ENCODE measurements at places on chromosomes 12 and 14. TPM values are rescaled to one million over a fixed set of nuclear protein-coding genes. Genes with fewer than 3 reads are reported as not detected.

- DNase-seq: no peak
Observed at GRCh38 chr14:104364830-104365229, 214.7 kb upstream of the C14orf180 start.

The TAS2R43 gene
- not detected for polyA plus RNA-seq

DNA sequence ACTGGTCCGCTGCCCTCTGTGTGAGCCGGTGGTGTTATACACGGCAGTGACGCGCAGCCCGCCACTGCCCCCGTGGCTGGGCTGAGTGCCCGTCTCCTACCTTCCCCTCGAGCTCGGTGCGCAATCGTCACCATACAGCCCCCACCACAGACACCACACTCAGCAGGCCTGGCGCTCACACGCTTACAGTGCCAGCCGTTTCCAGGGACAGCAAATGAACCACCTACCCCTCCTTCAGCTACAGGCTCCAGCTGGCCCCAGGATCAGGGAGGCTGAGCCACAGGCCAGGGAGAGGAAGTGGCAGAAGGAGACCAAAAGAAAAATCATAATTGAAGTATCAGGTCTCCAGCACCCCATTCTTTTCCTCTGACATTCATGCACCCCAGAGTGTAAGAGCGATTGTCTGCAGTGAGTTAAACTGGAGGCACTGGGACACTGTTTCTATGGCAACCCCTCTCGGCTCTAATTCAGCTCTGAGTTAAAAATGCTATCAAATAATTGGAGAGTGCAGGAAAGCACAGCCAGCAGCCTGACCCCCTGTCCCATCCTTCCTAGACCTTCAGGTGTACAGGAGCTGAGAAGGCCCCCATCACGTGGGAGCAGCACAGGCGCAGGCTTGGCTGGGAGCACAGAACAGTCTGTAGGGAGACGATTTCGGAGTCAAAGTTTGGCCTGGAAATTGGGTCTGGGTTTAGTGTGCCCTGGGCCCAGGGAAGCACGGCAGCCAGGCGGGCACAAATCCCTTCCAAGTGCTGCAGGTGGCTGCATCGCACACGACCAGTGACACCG lies 18.0 kb downstream of the LRTM2 start:
- no peak for DNase-seq

The SNW1 gene
- 24.2 TPM for polyA plus RNA-seq

- DNase-seq: no peak
Observed at GRCh38 chr12:18935371-18935965, 194.1 kb upstream of the PLEKHA5 start.

- no peak for DNase-seq
Observed at GRCh38 chr12:49541911-49542505, 3.2 kb downstream of the KCNH3 start.

- DNase-seq: no peak
Observed at GRCh38 chr12:33267641-33268040, 172.0 kb downstream of the SYT10 start.

The GPR84 gene
- 0.56 TPM for polyA plus RNA-seq

The NELL2 gene
- 10.8 TPM for polyA plus RNA-seq

- DNase-seq: no peak
Observed at GRCh38 chr12:69468237-69469026, 1.8 kb upstream of the FRS2 start.

DNA sequence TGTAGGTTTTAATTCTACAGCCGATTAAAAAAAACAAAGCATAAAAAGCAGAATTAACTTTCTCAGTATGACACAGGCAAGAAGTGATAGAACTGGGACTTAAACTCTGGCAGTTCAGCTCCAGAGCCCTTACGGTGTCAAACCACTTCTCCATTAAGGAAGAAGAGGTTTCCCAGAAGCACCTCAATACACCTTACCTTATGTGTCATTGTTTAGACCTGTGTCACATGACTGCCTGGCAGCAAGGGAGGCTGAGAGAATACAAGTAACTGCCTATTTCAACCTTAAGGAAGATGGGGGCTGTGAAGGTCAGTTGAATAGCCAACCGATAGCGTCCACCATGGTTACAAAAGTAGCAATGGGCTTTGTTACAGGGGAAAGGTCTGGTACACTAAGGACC lies 54.6 kb upstream of the ARHGAP5 start:
- DNase-seq: no peak

DNA sequence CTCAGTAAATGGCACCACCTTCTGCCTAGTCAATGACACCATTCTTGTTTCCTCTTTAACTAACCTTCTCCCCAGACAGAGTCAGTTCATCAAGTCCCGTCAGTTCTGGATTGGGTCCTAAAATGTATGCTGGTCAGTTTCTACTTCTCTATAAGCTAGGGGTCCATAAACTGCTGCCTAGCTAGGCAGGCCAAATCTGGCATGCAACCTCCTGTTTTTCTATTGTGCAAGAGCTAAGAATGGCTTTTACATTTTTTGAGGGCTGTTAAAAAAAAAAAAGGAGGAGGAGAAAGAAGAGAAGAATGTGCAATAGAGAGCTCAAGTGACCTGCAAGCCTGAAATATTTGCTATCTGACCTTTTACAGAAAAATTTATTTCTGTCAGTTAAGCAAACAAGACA lies 6.4 kb upstream of the TMED10 start:
- DNase-seq: peak; percentile 26
